ENCODE measurements at places on chromosomes 4 and X. TPM values are rescaled to one million over a fixed set of nuclear protein-coding genes. Genes with fewer than 3 reads are reported as not detected.

The ZNF330 gene
- total RNA-seq = 34.4 TPM

The SPANXD gene
- total RNA-seq = not detected

The NLRP2B gene
- total RNA-seq = 0.13 TPM

The CCDC120 gene
- 7.9 TPM for total RNA-seq

The PPAT gene
- total RNA-seq = 8.6 TPM

The CENPE gene
- total RNA-seq = 0.76 TPM

The RAB39B gene
- total RNA-seq = 0.58 TPM

The THAP9 gene
- total RNA-seq = 5.5 TPM

The MTNR1A gene
- not detected for total RNA-seq

The SMPX gene
- total RNA-seq = not detected

The IQCM gene
- total RNA-seq = not detected

The TNMD gene
- 1.2 TPM for total RNA-seq

The ENAM gene
- total RNA-seq = not detected

The NPNT gene
- 39.4 TPM for total RNA-seq

The NALF2 gene
- total RNA-seq = not detected

The KLHL4 gene
- 0.58 TPM for total RNA-seq

The CLDN34 gene
- not detected for total RNA-seq

The CT45A2 gene
- not detected for total RNA-seq

The RNF150 gene
- 13.2 TPM for total RNA-seq

The WDR45 gene
- 70.9 TPM for total RNA-seq

DNA sequence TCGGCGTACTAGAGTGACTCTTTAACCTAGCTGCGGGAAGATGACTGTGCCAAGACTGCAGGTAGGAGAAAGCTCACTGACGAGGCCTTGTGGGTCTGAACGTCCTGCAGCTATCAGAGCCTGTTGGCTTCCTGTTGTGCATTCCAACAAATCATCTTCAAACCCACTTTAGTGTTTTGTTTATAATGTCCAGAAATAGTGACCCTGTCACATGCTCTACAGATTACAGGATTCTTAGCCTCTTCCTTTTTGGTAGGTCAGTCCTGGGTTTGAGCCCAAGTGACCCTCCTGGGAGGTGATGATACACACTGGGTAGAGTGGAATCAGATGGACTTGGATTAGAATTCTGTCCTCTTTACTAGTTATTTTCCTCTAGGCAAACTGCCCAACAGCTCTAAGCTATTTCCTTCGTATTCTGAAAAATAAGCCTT, 33.2 kb downstream of the HTT start:
- DNase-seq = peak; percentile 72

DNA sequence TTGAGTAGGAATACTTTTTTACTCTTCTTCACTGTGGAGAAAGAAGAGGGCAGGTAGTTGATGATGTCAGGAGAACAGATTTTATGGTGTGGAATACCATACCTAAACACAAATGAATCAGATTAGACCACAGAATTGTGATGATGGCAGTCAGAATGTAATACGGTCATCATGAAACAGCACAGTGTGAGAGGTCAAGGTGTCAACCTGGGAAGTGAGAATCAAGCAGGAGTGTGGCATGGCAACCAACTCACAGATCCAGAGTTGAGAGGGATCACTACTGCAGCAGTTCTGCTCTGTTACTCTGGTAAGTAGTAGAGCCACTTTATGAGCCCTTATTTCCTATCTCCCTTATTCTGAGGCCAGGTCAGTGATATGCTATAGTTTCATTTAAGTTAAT, 27.7 kb downstream of the METTL14 start:
- no peak for DNase-seq

DNA sequence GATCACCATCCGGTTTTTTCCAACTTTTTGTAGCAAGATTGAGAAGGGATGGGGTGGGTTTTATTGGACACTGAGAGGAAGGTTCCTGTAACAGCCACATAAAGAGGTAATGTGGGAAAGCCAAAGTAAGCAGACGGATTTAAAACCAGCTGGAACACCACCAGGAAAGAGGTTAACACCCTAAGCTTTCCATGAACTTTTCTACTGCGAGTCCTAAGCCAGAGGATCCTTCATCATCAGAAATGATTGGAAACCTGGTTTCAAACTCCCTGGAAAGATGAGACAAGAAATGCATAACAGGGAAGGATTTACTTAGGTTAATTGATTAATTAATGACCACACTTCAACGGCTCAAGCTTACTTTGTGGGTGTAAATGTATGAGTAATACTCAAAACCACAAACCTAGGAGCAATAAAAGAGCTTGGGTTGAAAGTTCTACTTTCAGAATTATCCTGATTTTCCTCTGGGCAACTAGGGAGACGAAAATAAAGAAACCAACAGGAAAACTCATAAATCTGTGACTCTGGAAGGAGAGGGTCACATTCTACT, 91.5 kb downstream of the COX18 start:
- DNase-seq = no peak

DNA sequence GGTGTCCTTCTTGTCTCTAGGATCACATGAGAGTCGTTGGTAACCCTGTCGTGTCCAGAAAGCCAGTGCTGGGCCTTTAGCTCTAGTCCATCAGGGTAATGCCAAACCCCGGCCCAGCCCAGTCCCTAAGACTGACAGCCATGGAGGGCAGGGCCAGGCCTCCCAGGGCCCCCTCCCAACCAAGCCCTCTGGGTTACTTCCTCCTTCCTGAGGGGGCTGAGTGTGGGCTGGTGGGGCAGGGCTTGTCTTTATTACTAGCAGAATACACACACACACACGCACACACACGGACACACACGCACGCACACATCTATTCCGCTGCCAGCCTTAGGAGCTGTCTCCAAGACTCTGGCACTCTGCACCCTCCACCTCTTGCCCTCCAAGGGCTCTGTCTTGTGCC, 35.6 kb upstream of the CDKN2AIP start:
- no peak for DNase-seq

DNA sequence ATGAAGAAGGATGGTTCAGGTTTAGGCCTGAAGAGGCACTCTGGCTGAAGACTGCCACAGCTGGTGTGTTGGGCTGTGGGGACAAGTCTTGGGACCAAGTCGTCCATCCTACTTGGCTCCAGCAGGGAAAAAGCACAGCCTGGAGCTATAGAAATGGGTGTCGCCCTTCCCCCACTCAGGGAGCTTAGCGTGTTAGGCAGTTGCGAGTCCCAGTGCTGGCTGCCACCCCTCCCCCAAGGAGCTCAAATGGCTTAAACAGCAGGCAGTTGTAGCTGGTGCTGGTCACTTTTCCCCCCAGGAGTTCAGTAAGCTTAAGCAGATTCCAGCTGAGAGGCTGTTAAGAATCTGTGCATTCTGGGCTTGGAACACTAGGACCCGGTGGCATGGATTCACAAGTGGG, 319.5 kb upstream of the POF1B start:
- no peak for DNase-seq

DNA sequence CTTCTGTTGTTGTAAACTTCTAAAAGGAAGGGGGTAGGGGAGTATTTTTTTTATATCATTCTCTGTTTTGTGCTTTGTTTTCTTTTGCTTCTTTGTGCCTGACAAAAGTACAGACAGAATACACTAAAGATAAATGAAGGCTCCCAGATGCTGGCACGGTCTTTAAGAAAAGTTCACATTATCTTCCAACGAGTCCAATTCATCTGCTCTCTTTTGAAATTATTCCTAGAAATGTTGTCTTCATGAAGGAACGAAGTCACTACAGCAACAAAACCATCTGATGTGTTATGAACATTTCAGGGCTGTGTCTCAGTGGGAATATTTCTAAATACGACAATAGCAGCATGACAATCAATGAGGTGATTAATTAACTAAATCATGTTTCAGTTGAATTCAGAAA, 813.8 kb upstream of the HTR2C start:
- DNase-seq = no peak

DNA sequence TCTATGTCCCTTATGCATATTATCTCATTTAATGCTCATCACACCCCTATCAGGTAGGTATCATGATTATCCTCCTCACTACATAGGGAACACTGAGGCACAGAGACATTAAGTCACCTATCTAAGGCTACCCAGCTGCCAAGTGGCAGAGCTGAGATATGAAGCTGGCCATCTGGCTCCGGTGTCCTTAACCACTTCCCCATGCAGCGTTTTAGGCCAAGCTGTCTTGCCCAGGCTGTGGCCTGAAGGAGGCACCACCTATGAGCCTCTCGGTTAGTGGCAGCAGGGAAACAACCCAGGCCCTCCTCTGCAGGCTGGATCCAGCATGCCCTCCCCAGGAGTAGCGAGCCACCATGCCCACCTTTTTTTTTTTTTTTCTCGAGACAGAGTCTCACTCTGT, 16.3 kb downstream of the PJA1 start:
- peak; percentile 17 for DNase-seq

GRCh38 chr4:110159541-110159940, 38.9 kb downstream of the ELOVL6 start:
- no peak for DNase-seq

GRCh38 chrX:43595931-43596330, 60.2 kb upstream of the MAOA start:
- no peak for DNase-seq

DNA sequence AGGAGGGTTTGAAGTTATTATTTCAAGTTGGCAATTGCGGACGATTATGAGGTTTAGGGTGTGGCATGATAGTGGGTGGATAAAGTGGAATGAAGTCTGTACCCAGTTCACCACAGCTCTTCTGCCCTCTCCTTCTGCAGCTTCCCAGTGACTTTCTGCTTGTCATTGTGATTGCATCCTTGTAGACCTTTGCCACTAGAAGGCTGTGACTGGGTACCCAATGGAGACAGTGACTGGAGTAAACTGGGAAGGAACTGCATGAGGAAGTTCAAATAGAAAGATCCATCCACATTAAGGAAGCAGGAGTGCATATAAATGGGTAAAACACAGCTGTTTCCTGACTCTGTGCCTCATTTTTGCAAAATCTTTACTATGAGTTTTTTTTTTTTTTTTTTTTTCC, 53.5 kb upstream of the SPANXN3 start:
- no peak for DNase-seq

DNA sequence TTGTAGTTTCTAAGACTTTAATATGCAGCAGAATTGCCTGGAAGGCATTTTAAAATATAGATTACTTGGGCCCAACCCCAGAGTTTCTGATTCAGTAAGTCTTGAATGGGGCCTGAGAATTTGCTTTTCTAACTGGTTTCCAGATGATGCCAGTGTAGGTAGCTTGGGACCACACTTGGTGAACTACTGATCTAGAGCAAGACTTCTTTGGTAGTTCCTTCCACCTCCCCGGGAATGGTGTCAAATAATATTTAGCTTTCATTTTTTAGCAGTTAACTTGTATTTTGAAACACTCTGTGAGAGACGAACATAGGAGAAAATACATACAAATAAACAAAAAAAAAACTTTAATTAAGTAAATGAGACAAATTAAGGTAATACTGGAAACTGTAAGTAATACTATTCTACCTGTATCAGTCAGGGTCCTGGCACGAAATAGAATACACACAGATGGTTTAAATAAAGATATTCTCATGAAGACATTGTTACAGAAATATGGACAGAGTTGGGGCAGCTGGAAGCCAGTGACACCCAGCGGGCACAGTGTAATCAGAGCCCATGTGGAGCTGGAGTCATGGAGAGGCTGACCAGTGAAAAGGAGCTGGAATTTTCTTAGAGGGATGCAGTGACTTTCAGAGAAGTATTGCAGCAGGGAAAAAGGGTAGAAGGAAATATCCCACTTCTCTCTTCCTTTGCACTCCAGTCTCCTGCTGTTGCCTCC, 905.7 kb downstream of the CCSER1 start:
- DNase-seq = no peak

- no peak for DNase-seq
Measured at GRCh38 chrX:20623448-20623847, 356.7 kb upstream of the RPS6KA3 start.

- DNase-seq = no peak
Measured at GRCh38 chr4:55820279-55820678, 689 bp downstream of the EXOC1L start.

GRCh38 chrX:5155301-5155700, 1073.4 kb downstream of the NLGN4X start:
- no peak for DNase-seq

DNA sequence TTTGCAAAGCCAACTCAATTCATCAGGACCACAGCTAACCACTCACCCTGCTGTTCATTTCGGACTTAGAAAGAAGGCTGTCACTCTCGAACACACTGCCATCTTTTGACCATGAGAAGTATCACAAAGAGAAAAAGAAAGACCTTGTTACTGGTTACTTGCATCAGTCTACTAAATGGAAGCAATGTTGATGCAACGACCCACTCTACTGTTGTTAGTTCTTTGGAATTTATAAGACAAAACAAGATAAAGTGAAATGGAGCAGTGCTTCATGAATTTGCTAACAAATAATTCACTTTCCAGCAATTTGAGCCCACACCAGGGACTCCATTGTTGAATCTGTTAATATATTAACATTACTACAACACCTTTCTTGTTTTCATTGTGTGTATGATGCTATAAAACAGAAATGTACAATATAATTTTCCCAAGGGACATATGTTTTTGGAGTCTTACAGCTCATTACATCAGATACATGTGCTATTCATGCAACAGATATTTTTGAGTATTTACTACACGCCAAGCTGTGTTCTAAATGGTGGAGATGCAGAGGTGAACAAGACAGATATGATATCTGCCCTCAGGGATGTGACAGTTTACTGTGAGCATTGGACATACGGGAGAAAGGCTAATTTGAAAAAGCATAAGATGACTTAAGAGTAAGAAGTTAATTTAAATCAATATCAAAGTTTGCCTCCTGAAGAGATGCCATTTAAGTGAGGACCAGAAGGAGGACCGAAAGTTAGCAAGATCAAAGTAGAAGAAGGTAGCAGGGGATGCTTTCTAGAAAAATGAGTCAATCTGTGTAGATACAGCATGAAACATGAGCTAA, 87.2 kb downstream of the AREG start:
- no peak for DNase-seq

GRCh38 chr4:28176942-28177341, 1316.3 kb downstream of the STIM2 start:
- no peak for DNase-seq

- DNase-seq = peak; percentile 51
Measured at GRCh38 chr4:2071912-2072867, 13.1 kb downstream of the NAT8L start.

GRCh38 chr4:69823048-69823447, 36.9 kb downstream of the SULT1E1 start:
- DNase-seq = no peak

GRCh38 chr4:42360256-42360669, 37.0 kb upstream of the SHISA3 start:
- DNase-seq = no peak

DNA sequence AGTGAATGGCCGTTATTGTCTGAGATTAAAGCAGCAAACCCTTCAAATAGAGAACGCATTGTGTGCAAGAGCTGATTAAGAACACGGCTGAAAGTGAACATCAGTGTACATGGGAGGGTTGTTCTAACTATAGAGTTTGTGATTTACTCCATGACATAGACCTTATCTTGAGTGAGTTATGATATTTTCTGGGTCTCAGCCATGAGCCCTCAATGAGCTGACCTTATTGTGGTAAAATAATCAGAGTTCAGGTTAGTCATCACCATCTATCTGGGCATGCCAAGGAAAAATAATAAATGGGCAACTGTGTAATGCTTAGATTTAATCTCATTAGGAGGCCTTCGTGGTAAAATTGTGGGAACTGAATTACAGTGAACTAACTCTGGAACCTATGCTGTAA, 33.2 kb upstream of the CLDN24 start:
- DNase-seq = no peak

- DNase-seq = no peak
Measured at GRCh38 chrX:111254896-111255693, 15.2 kb downstream of the CAPN6 start.

GRCh38 chrX:72125331-72126047, 6.2 kb downstream of the RTL5 start:
- DNase-seq = no peak

- no peak for DNase-seq
Measured at GRCh38 chr4:8368061-8368481, 72.5 kb downstream of the ACOX3 start.

GRCh38 chr4:55618546-55619143, 17.5 kb downstream of the NMU start:
- DNase-seq = no peak
